ENCODE measurements at places on chromosomes 7 and 10. TPM values are rescaled to one million over a fixed set of nuclear protein-coding genes. Genes with fewer than 3 reads are reported as not detected.

DNA sequence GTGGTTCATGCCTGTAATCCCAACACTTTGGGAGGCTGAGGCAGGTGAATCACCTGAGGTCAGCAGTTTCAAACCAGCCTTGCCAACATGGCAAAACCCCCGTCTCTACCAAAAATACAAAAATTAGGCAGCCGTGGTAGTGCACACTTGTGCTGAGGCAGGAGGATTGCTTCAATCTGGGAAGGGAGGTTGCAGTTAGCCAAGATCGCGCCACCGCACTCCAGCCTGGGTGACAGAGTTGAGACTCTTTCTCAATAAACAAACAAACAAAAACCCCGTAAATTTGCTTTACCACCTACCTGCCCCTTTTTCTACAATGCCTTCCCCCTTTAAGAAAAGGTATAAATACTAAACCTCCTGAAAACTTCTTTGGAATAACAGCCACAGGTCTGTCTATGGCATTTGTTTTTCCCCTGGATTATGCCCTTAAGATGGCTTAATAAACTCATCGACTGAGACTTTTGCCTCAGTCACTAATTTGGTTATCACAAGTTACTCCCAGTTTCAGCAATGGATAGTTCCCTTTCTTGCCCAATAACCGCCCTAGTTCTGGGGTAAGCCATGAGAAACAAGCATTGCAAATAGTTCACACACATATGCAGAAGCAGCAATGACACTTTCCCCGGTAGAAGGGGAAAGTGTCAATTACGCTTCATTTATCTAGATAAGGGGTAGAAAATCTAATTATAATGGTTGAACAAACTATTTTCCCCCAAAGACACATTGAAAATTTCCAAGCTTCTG lies 52.8 kb upstream of the SVIL start:
- DNase-seq, result no peak

GRCh38 chr10:11270135-11270857 lies 252.6 kb downstream of the CELF2 start:
- DNase-seq, result peak; percentile 64

GRCh38 chr7:138575897-138576428 lies 115.9 kb downstream of the TRIM24 start:
- no peak for DNase-seq

The ENTPD1 gene
- total RNA-seq, result 0.27 TPM

The ATG9B gene
- total RNA-seq, result 2.7 TPM
